Activated T-cell treated with anti-CD3 and anti-CD28 coated beads for 4 hours (primary cell): ENCODE measurements at places on chromosomes 6 and 20.
A peak's percentile ranks its signal among the peaks of the same experiment; 100 is the strongest.

GRCh38 chr20:50207026-50207425 is 16.4 kb downstream of the CEBPB start:
- DNase-seq = no peak

DNA sequence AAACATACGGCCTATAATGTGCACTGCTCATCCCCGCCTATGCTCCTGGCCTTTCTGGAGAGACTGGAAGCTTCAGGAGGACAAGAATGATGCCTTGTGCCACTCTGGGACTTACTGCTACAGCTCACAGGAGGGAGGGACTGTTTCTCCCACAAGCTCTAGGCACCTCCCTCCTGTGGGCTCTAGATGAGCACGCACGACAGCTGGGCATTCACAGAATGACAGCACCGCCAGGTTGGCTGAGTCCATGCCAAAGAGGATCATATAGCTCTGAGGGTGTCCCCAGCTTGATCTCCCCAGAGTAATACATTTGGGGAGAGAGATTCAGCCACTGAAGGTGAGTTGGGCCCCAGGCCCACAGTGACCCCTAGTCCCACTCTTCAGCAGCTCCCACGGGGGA is 10.1 kb upstream of the PGC start:
- DNase-seq = no peak

- DNase-seq = no peak
These were observed 160.2 kb upstream of the FOXA2 start for GRCh38 chr20:22744341-22745193.

DNA sequence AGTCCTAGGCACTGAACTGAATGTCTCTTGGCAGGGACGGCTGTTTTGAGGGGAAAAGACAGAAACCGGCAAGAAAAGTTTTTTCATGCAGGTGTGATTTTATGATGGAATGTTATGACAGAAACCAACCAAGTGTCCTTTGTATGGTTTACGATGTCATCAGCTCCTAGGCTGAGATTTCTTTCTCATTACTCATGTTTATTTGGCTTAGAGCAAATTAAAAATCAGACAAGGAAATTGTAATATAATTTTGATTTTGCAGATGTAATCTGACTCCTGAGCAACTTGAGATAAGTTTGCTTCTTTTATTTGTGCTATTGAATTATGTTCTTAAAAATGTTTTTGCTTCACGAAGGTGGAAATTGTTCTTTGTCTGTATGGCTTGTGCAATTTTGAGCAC is 58.8 kb upstream of the MAP3K7 start:
- DNase-seq = no peak

DNA sequence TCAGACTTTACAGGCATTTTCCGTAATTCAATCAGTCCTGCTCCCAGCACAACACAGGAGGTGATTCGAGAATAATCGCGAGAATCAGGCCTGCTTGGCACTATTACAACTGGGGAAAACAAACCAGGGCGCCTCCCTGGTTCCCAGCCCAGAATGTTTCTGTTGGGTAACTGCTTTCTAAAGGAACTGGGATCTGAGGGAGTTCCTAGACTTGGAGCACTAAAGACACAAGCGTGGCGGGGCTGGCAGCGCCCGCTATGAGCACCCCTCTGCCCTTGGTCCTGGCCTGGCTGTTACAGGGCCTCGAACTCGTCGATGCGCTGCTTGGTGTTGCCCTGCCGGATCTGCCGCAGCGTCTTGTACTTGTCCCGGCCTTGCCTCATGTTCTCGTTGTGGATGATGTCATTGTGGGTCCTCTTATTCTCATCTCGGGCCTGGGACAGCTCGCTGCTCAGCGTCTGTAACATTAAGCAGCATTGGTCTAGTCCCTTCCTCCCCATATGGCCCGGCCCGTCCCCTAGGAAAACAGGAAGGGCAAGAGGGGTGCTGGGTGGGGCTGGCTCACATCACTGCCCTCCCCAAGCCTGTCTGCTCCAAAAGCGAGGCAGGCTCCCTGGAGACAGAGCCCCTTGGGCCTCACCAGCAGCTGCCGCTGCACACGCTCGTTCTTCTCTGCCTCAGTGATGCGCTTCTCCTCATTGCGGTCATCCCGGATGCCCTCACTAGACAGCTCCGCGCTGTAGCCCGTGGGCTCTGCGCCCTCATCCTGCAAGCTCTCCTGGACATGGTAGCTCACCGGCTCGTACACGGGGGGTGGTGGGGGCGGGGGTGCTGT is 52.3 kb downstream of the EZR start:
- DNase-seq = no peak

DNA sequence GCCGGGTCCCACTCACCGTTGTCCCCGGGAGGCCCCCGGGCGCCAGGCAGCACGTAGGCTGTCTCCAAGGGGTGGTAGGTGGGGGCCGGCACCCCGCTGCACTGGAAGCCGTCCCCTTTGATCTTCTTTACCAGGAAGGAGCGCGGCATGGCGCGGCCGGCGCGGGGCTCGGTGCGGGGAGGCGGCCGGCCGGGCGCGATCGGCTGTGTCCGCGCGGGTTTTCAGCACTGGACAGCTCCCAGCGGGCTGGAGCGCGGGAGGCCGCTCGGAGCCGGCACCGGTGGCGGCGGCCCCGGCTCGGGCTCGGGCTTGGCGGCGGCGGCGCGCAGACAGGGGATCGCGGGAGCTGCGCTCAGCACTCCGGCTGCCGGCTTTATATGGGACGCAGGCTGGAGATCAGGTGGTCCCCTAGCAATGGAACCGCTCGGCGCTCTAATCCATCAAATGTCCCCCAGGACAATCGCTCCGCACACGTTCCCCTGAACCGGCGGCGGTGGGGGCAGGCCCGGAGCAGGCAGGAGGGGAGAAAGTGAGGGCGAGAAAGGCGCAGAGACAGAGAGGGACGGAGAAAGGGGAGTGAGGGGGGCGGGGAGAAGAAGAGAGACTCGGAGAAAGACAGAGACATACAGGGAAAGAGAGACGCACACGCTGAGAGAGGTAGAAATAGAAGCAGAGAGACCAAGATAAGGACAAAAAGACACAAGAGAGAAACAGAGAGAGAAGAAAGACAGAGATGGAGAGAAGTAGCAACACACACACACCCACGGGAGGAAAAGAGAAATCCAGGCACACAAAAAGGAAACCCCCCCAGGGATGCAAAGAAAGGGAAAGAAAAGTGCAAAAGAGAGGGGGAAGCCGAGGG is at the start of gene SCRT2:
SCRT2 (minus strand) TSS at position 350 of the 862 bp plus-strand sequence; CDS start at position 149, 201 bp downstream.
- DNase-seq = peak; percentile 45

- no peak for DNase-seq
These were observed 211.7 kb upstream of the CST7 start for GRCh38 chr20:24737212-24737850.

- no peak for DNase-seq
These were observed 127.2 kb downstream of the F13A1 start for GRCh38 chr6:6193221-6193745.

DNA sequence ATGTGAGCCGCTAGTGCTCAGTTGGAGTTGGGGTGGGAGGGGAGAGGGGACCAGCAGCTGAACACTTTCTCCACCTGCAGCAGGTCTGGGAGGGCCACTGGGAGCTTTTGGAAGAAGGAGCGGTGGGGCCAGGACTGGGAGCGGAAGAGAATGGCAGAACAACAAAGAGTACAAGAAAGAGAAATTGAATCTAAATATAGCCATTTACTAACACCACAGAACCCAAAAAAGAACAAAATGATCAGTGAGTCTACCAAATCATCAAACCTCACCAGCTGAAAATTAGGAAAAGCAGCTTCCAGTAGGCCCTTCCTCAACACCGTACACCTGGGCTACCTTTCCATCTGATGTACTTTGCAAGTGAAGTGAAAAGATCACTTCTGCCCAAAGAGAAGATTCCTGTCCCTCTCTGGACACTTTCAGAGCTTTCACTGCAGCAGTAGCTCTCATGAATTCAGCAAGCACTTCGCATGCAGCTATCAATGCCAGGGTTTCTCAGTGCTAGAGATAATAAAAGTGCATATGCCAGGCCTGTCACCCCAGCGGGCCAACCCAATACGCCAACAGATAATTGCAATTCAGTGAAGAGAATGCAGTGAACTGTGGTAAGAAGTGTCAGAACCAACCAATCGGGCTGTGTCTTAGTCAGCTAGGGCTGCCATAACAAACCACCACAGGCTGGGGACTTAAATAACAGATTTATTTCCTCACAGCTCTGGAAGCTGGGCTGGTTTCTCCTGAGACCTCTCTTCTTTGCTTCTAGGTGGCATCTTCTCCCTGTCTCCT is 597 bp downstream of the LY86 start:
- DNase-seq = no peak
